Dorsolateral prefrontal cortex (tissue), 122 donors: ENCODE measurements at places on chromosomes 6 and 20.
A peak's percentile ranks its signal among the peaks of the same experiment; 100 is the strongest.

DNA sequence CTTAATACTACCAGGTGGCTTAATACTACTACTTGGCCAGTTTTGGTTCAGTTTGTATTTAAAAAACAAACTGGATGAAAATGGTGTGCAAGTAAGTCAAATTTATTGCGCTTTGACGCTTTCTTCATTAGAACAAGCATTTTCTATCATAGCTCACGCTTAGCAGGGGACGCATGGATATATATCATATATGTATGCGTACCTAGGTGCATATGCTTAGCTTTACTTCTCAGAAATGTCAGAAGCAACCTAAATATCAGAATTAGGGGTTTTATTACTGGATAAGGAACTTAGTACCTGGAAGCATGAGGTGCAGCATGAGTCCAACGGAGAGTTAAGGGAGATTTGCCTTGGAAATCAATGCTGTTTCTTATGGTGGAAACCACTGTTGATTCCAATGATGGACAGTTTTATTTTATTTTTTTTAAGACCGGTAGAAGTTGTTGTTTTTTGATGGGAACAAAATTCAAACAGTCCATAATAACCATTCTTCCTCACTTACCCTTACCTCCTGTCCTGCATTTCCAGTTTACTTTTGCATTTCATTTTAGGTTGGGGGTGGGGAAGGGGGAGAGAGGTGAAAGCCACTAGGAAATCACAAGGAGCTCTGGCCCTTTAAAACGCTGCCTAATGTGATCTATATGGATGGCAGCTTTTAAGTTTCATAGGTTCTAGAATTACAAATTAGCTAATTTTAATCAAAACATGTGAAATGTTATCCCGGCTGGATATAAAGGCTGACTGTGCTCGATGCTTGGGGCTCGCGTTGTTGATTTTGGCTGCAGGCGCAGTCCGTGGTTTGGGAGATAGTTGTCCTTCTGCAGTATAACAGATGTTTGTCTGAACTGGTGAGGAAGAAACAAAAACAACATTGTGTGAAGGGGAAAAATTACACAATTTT, 2.1 kb downstream of the SOBP start:
- DNase-seq, result peak; percentile 54

DNA sequence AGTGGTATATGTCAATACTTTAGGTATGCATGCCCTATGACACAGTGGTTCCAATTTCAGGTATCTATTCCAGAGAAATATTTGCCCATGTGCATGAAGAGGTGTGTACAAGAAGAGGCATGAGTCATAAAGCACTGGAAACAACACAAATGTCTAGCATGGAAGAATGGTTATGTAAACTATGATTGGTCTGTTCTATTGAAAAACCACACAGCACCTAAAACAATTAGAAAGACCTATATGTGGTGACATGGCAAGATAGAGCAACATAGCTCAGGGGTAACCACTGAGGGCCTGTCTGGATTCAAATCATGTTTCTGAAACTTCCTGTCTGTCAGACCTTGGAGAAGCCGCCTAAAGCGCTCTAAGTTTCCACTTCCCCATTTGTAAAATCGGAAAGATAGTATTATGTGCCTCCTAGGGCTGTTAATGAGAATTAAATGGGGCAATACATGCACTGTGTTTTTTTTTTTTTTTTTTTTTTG, 76.0 kb upstream of the SHLD1 start:
- DNase-seq, result no peak

- no peak for DNase-seq
Measured at GRCh38 chr6:33964387-33964786, 160.6 kb upstream of the MLN start.

DNA sequence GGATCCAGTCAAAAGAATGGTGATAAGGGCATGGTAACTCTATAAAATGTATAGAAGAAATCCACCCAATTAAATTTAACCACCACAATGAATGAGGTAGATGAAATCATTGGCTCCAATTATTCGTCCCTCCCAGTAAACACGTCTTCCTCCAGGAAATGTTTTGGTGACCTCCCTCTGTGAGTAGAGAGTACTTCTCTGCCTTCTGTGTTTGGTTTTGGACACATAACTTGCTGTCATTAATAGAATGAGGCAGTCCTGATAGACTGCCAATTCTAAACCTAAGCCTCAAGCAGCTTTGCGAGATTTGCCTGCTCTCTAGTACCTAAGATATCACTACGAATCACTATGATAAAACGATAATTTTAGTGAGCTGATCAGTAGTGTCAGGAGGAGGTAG, 632.8 kb downstream of the HDGFL1 start:
- no peak for DNase-seq

DNA sequence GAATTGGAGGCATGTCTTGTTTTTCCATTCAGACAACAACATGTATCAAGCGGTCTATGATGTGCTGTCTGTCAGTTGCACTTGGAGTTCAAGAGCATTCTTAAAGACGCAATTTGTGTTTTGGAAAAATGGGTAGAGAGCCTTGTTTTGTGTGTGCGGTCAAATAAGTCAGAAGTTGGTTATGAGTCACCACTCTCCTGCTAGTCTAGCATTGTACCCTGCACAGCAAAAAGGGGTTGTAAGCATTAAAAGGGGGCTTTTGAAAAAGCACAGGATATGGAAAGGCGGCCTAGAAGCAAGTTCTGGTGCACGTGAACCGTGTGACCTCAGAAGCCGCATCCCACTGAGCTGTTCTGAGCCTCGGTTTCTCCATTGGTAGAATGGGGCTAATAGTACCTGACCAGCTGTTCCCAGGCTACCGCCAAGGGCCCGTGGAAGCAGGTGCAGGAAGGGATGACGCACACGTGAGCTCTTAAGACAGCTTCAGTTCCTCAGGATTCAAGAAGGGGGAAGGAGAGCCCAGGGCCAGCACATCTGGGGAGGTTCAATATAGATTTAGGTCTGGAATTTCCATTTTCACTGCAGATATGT, 61.6 kb upstream of the SNX9 start:
- DNase-seq, result no peak

GRCh38 chr6:166852451-166852975, 103.8 kb downstream of the RNASET2 start:
- no peak for DNase-seq

DNA sequence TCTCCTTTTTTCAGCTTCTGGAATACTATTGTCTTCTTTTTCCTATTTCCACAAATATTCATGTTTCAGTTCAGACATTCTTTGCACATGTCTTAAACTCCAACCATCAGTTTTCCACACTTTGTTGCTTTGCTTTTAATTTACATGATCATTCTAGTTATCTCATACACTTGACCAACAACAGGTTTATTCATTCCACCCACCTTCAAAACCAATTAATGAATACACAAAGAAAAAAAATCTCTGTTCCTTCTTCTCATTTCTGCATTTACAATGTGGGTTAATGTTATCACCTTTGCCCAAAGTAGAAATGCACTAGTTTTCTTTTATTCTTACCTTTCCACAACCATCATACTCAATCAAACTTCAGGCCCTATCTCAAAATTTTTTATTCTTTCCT, 216.7 kb downstream of the FRK start:
- no peak for DNase-seq

GRCh38 chr6:140046016-140046632, 671.7 kb upstream of the CITED2 start:
- no peak for DNase-seq

DNA sequence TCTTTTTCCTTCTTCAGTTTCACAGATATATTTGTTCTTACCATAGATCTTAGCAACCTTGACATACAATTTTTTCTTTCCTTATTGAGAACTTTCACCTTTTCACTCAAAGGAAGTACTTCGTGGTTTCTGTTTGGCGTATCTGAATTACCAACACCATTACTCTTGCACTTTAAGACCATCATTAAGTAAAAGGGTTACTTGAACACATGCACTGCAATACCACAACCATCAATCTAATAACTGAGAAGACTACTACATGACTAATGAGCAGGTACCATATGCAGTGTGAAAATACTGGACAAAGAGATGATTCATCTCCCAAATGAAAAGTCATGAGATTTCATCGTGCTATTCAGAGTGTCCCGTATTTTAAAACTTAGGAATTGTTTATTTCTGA, 21.7 kb upstream of the SENP6 start:
- DNase-seq, result no peak

DNA sequence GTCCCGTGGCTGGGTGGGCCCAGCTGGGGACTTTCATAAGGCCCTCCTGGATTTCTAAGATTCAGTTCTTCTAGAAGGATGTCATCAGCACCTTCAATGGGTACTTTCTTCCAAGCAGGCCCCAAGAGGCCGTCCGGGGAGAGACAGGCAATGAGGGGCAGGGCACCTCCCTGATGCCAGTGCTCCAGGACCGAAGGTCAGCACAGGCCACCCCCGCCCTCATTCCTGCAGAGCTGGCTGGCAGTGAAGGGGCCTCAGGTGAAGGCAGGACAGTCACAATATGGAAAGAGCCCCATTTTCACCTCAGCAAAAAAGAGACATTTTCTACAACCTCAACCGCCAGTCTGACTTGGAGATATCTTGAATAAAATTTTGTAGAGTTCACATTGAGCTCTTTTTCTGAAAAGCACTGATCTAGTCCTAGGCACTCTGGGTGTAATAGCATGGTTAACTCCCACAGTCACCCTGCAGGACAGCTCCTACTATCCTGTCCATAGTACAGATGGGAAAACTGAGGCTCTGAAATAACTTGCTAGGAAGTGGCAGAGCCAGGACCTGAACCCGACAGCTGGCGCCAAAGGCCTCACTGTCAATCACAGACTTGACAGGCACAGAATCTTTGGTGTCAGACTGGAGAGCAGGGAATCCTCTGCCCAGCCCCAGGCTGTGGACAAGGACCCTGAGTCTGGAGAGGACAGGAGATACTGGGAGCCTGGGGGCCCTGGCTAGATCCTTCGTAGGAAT, 50.3 kb downstream of the RRBP1 start:
- no peak for DNase-seq

DNA sequence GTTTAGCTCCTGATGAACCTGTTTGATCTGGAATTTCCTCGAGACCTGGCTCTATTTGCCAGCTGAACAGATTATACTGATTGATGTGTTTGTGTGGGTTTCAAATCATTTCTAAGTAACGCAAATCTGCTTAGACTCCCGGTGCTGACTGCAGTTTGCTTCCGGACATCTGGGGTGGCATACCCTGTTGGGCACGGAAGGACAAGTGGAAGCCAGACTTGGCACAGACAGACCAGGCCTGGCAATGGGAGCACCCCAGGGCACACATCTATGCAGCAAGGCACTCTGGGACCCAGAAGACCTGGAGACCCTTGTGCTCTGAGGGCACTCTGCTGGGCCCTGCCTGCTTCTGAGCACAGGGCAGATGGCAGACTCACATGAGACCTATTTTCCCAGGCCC, 433.7 kb upstream of the CHD6 start:
- DNase-seq, result no peak

- DNase-seq, result no peak
Measured at GRCh38 chr6:158772172-158772571, 47.0 kb downstream of the EZR start.

DNA sequence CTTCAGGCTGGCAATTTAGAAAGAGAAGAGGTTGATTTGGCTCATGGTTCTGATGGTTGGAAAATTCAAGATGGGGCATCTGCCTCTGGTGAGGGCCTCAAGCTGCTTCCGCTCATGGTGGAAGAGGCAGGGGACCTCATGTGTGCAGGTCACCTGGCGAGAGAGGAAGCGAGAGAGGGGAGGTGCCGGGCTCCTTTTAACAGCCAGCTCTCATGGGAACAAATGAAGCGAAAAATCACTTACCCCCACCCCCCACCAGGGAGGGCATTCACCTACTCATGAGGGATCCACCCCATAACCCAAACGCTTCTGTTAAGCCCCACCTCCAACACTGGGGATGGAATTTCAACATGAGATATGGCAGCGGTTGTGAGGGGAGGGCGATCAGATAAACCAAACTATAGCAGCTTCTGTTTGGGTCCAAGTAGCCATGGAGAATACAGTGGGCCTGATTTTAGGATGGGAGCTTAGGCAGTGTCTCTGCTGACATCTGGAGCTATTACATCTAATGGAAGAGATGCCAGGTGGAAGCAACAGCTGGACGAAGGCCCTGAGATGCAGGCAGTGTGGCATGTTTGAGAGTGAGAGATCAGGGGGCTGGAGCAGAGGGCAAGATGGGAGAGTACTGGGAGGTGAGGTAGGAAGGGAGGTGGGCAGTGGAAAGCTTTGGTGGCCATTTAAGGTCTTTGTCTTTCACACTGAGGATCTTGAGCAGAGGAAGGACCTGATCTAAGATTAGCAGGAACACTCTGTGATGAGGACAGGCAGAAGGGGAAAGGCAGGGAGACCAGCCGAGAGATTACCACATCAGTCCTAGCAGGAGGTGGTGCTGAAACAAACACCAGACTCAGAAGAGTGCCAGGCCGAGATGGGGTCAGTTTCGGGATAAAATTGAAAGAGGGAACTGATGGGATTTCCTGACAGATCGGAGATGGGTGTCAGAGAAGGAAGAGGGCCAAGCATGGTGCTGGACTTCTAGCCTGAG, 161.8 kb downstream of the NFATC2 start:
- no peak for DNase-seq

- DNase-seq, result no peak
Measured at GRCh38 chr6:55835220-55835619, 40.2 kb downstream of the BMP5 start.

GRCh38 chr20:5781798-5782750, 31.9 kb downstream of the SHLD1 start:
- DNase-seq, result no peak

DNA sequence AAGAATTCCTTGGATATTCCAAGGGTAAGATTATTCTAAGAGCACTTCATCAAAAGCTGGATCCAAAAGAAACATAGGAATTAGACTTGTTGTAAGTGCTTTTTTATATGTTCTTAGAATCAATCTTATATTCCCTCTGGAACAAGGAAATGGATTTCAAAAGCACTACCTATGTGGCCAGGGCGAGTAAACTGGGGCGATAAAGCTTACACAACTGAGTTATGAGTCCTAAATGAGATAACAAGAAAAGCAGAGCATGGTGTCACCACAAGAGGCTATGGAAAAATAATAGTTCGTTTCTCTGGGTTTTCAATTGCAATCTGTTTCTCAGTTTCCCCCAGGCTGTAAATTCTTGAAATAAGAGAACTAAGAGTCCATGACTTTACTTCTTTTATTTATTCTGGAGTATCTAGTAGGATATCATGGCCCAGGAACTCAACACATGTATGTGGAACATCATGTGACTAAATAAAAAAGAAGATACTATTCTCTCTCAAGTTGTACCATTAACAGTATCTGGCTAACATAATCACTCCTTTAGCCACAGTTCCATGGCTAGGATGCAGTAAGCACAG, 51.5 kb downstream of the NUDT3 start:
- no peak for DNase-seq

GRCh38 chr20:796921-797320, 28.6 kb upstream of the SLC52A3 start:
- DNase-seq, result no peak
